ENCODE measurements at places on chromosomes 7 and 10.

DNA sequence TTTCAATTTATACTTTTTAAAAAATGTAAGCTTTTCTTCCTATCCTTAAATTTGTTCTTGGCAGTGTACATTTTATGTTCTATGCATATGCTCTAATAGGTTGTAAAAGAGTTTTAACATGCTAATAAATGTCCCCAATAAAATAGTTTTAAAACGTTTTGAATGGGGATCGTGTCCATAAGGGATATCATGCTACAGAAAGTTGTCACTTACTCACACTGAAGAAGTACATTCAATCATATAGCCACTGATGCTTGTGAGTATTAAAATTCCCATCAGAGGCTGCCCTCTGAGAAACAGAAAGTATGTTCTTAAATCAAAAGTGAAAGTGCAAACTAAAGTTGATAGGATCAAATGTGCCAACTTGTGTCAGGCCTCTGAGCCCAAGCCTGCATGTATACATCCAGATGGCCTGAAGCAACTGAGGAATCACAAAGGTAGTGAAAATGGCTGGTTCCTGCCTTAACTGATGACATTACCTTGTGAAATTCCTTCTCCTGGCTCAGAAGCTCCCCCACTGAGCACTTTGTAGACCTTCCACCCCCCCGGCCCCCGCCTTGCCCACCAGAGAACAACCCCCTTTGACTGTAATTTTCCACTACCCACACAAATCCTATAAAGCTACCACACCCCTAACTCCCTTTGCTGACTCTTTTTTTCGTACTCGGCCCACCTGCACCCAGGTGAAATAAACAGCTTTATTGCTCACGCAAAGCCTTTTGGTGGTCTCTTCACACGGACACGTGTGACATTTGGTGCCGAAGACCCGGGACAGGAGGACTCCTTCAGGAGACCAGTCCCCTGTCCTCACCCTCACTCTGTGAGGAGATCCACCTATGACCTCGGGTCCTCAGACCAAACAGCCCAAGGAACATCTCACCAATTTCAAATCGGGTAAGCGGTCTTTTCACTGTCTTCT lies 877 bp upstream of the NOD1 start:
- no peaks in the 10 kb centered on the region for H3K27me3 ChIP-seq
- peaks cover 11% of the 10 kb centered on the region for H3K4me1 ChIP-seq
- H3K4me3 ChIP-seq = peak overlapping the region; percentile 65
- no peak for DNase-seq
- peak overlapping the region; percentile 87 for H3K27ac ChIP-seq
- H3K36me3 ChIP-seq = no peaks in the 10 kb centered on the region

DNA sequence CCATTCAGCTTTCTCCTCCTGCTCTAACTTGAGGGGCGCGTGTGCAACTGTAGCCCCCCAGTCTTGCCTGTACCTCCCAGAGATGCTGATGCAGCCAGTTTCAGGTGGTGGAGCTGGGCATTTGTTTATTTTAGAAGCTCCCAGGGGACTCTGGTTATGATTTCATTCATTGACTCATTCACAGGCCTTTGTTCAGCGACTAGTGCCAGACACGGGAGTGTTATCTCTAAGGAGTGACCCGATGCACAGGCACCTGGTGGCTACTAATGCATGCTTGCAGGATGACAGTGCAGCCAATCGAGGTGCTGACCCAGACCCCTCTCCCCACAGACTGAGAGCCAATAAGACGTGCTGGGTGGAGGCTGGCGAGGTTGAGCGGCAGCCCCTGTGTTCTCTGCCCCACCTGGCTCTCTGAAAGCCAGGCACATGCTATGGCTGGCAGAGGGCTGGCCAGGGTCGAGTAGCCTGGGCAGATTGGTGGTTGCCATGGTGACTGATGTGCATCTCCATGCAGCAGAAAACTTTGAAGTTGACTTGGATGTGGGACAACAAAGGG lies 19.7 kb upstream of the SLC18A2 start:
- H3K27ac ChIP-seq = no peak overlapping the region
- H3K4me3 ChIP-seq = no peak overlapping the region
- H3K36me3 ChIP-seq = no peaks in the 10 kb centered on the region

- no peak overlapping the region for H3K4me3 ChIP-seq
- no peak for DNase-seq
- H3K27ac ChIP-seq = no peak overlapping the region
- H3K36me3 ChIP-seq = no peaks in the 10 kb centered on the region
- H3K27me3 ChIP-seq = no peaks in the 10 kb centered on the region
Measured at GRCh38 chr7:147982307-147982706, 608.3 kb upstream of the C7orf33 start.

DNA sequence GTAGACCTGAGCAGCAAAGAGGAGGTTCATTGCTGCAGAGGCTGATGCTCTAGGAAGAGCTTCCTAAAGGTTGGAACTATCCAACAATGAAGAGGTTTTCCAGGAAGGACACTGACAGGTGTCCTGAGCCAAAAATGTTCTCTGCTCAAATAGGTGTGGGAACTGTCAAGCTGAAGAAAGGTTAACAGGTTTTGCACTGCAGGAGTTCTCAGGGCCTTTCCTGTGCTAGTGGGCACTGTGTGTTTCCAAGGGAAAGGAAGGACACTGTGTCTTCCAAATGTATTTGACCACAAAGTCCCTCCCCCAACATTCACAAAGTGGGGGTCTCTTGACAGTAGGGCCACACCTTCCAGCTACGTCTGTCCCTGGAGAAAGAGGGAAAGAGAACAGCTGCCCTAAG lies 4.0 kb downstream of the ZCCHC24 start:
- H3K4me3 ChIP-seq = no peak overlapping the region
- H3K36me3 ChIP-seq = no peaks in the 10 kb centered on the region
- H3K27me3 ChIP-seq = no peaks in the 10 kb centered on the region
- H3K27ac ChIP-seq = no peak overlapping the region
- DNase-seq = no peak

DNA sequence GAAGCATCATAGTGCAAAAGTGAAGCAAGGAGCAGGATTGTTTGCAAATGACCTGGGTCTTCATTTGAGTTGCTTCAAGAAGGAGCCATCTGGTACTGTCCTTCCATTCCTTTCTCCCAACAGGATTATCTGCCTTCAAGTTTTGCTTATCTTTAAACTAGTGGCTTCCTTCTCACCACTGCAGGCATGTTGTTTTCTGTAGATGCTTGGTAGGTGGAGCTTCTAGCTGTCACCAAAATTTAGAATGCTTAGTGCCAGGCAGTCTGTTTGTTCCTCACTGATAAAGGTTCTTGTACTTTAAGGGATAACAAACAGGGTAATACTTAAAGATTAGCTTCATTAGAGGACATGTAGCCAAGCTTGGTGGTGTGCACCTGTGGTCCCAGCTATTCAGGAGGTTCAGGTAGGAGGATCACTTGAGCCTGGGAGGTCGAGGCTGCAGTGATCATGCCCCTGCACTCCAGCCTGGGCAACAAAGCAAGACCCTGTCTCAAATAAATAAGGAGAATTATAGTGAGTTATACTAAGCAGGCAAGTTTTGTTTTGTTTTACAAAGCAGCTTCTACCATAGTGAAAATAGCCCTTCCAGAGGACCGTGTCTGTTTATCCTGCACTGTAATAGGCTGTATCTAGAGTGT lies 5.7 kb downstream of the ARL5B start:
- no peak overlapping the region for H3K4me3 ChIP-seq
- no peak for DNase-seq
- H3K27ac ChIP-seq = no peak overlapping the region
- H3K27me3 ChIP-seq = no peaks in the 10 kb centered on the region

- no peak overlapping the region for H3K27ac ChIP-seq
- no peaks in the 10 kb centered on the region for H3K36me3 ChIP-seq
- H3K27me3 ChIP-seq = no peaks in the 10 kb centered on the region
- DNase-seq = no peak
Measured at GRCh38 chr7:96486681-96487080, 164.8 kb upstream of the SLC25A13 start.

GRCh38 chr10:120394446-120394845 lies 62.6 kb upstream of the PLPP4 start:
- no peak overlapping the region for H3K4me3 ChIP-seq
- H3K27ac ChIP-seq = no peak overlapping the region
- H3K36me3 ChIP-seq = no peaks in the 10 kb centered on the region
- DNase-seq = no peak
- no peaks in the 10 kb centered on the region for H3K27me3 ChIP-seq

- no peaks in the 10 kb centered on the region for H3K36me3 ChIP-seq
- peaks cover 2% of the 10 kb centered on the region for H3K4me1 ChIP-seq
- no peak overlapping the region for H3K4me3 ChIP-seq
Measured at GRCh38 chr7:130154131-130154500, 51.1 kb downstream of the TMEM209 start.

- no peaks in the 10 kb centered on the region for H3K27me3 ChIP-seq
- H3K4me3 ChIP-seq = no peak overlapping the region
- DNase-seq = no peak
- H3K27ac ChIP-seq = no peak overlapping the region
Measured at GRCh38 chr7:72337390-72338167, 74.6 kb downstream of the CALN1 start.

DNA sequence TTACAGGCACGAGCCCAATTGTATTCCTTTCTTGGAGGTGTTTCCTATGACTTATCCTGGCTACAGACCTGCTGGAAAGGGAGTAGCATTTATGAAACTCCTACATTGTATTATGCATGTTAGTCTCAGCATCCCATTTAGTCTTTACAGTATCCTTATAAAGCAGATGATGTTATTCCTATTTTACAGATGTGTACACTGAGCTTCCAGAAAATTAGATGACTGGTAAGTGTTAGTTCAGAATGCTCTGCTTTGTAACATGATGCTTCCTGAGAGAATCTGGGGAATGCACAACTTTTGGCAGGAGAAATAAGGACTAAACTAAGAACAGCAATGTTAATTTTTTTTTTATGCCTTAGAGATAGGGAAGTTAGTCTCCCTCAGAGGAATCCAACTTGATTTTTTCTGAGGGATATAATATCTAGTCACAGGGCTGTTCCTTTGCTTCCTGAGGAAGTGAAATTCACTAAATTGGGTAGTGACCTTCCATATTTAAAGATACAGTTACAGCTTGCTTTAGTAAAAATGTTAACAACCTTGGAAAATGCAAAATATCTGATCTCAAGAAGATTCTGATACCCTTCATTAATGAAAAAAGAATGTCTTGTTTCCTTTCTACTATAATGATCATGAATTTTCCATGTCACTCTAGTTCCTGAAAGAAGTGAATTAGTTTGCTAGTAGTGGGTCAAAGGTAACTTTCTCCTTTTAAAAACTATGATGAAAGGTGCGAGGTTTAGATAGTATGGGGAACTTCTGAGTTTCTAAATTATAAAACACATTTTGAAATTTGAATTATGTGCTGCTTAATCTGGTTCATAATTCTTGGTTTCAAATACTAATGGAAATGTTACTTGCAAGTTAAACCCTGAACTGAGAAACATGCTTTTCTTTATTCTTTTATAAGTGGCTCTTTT lies 194.0 kb upstream of the PRPS1L1 start:
- no peaks in the 10 kb centered on the region for H3K27me3 ChIP-seq
- no peak for DNase-seq
- no peaks in the 10 kb centered on the region for H3K36me3 ChIP-seq

- H3K36me3 ChIP-seq = no peaks in the 10 kb centered on the region
- peak; percentile 47 for DNase-seq
- no peaks in the 10 kb centered on the region for H3K27me3 ChIP-seq
Measured at GRCh38 chr7:100568176-100568895, 5.4 kb downstream of the SAP25 start.

- H3K4me3 ChIP-seq = no peak overlapping the region
- no peaks in the 10 kb centered on the region for H3K27me3 ChIP-seq
- no peak for DNase-seq
Measured at GRCh38 chr7:2412587-2413201, 9.3 kb downstream of the CHST12 start.

- no peaks in the 10 kb centered on the region for H3K4me1 ChIP-seq
- H3K36me3 ChIP-seq = no peaks in the 10 kb centered on the region
- H3K4me3 ChIP-seq = no peak overlapping the region
- no peak for DNase-seq
- no peaks in the 10 kb centered on the region for H3K27me3 ChIP-seq
Measured at GRCh38 chr7:16397501-16398145, 23.7 kb downstream of the CRPPA start.

- no peaks in the 10 kb centered on the region for H3K36me3 ChIP-seq
- H3K4me3 ChIP-seq = no peak overlapping the region
- H3K27ac ChIP-seq = no peak overlapping the region
- no peaks in the 10 kb centered on the region for H3K27me3 ChIP-seq
- no peaks in the 10 kb centered on the region for H3K4me1 ChIP-seq
Measured at GRCh38 chr7:85061456-85061855, 125.4 kb downstream of the SEMA3D start.

- H3K27me3 ChIP-seq = no peaks in the 10 kb centered on the region
- no peak for DNase-seq
- H3K36me3 ChIP-seq = no peaks in the 10 kb centered on the region
- peaks cover 9% of the 10 kb centered on the region for H3K4me1 ChIP-seq
Measured at GRCh38 chr7:116273283-116273917, 63.1 kb downstream of the TES start.

DNA sequence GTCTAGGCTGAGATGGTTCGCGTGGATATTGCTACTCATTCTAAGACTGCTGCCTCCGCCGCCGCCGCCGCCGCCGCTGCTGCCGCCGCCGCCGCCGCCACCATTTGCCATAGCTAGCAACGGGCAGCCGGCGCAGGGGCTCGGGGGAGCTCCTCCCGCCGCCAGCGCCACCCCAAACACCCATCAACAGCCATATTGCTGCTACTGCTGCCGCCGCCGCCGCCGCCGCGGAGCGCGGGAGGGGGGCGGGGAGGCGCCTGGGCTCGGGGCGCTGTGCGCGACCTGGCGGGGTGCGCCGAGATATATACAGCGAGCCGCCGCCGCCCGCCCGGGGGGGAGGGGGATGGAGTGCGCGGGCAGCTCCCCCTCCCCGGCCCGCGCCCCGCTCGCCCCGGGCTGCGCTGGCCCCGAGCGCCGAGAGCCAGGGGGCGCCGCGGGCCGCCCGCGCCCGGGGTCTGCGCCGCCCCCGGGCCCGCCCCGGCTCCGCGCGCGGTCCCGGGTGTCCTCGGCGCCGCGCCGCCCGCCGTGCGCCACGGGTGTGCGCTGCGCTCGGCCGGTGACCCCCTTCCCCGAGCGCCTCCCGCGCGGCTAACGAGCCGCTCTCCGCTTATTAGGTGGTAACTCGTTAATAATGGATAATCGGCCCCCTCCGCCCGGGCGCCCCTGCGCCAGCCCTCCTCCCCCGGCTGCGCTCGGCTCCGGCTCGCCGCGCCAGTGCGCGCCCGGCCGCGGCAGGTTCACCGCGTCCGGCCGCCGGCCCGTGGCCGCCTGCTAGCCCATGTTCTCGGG lies at the start of gene KCNMA1:
TSS of gene KCNMA1 (minus strand) at position 277 of the 789 bp plus-strand sequence.
- H3K4me1 ChIP-seq = peaks cover 3% of the 10 kb centered on the region

- no peak for DNase-seq
- H3K27me3 ChIP-seq = no peaks in the 10 kb centered on the region
- H3K27ac ChIP-seq = no peak overlapping the region
- no peak overlapping the region for H3K4me3 ChIP-seq
- H3K4me1 ChIP-seq = no peaks in the 10 kb centered on the region
- no peaks in the 10 kb centered on the region for H3K36me3 ChIP-seq
Measured at GRCh38 chr7:139255290-139255689, 24.3 kb downstream of the UBN2 start.

GRCh38 chr7:93856323-93856722 lies 34.2 kb downstream of the TFPI2 start:
- no peak overlapping the region for H3K4me3 ChIP-seq
- no peaks in the 10 kb centered on the region for H3K27me3 ChIP-seq
- H3K36me3 ChIP-seq = no peaks in the 10 kb centered on the region
- H3K27ac ChIP-seq = no peak overlapping the region
- no peak for DNase-seq

GRCh38 chr10:106992055-106992454 lies 172.5 kb downstream of the SORCS1 start:
- no peak overlapping the region for H3K4me3 ChIP-seq
- no peaks in the 10 kb centered on the region for H3K4me1 ChIP-seq
- H3K36me3 ChIP-seq = no peaks in the 10 kb centered on the region
- no peak for DNase-seq
